Activated T-cell treated with anti-CD3 and anti-CD28 coated beads, Interleukin-2, amount 50 U/mL, for 4 hours (primary cell): ENCODE measurements at places on chromosomes 2 and 18. TPM values are rescaled to one million over a fixed set of nuclear protein-coding genes. Genes with fewer than 3 reads are reported as not detected.

Gene UGT1A8
- not detected for total RNA-seq

Gene ZDBF2
- 5.2 TPM for total RNA-seq

Gene CD8B
- total RNA-seq: 38.7 TPM

Gene ALKAL2
- not detected for total RNA-seq

Gene PRKAG3
- not detected for total RNA-seq

Gene ABHD1
- not detected for total RNA-seq

Gene MAPK4
- not detected for total RNA-seq

Gene SOS1
- total RNA-seq: 31.5 TPM

Gene PTGR3
- 12.8 TPM for total RNA-seq

Gene CIB4
- not detected for total RNA-seq

Gene PLGLB1
- 0.35 TPM for total RNA-seq

Gene SGPP2
- total RNA-seq: 7.2 TPM

Gene YPEL5
- 20.6 TPM for total RNA-seq

Gene KCNJ13
- total RNA-seq: not detected

Gene OTOS
- total RNA-seq: not detected

Gene CXCR2
- not detected for total RNA-seq

Gene ADRA2B
- 0.40 TPM for total RNA-seq

Gene RMC1
- total RNA-seq: 36.3 TPM

Gene EPB41L5
- 2.8 TPM for total RNA-seq

Gene CYB5A
- 46.5 TPM for total RNA-seq

Gene LDLRAD4
- 20.4 TPM for total RNA-seq

Gene ERBB4
- total RNA-seq: not detected

Gene PLEKHH2
- 0.16 TPM for total RNA-seq

Gene COLEC11
- total RNA-seq: 0.43 TPM

Gene ACADL
- not detected for total RNA-seq

Gene LONRF2
- 0.25 TPM for total RNA-seq

Gene KCNJ3
- total RNA-seq: not detected

Gene C2orf66
- not detected for total RNA-seq

Gene ZCCHC2
- 35.7 TPM for total RNA-seq

Gene MAP3K19
- not detected for total RNA-seq

Gene C2orf78
- not detected for total RNA-seq

Gene VIT
- total RNA-seq: not detected

Gene CCDC68
- not detected for total RNA-seq

Gene SKOR2
- total RNA-seq: not detected

Gene AKAIN1
- total RNA-seq: not detected

Gene QPCT
- total RNA-seq: 5.5 TPM

Gene ETAA1
- total RNA-seq: 10.4 TPM

Gene KCNG3
- total RNA-seq: 0.38 TPM

Gene GNAL
- 0.35 TPM for total RNA-seq

Gene HOXD12
- not detected for total RNA-seq

Gene AAMP
- total RNA-seq: 128 TPM

Gene IL36A
- not detected for total RNA-seq

Gene CACNB4
- total RNA-seq: 0.05 TPM

Gene DNER
- total RNA-seq: not detected

Gene PSME4
- 45.0 TPM for total RNA-seq

Gene CDKL4
- not detected for total RNA-seq

Gene UGT1A5
- not detected for total RNA-seq

Gene CFC1
- total RNA-seq: not detected

Gene CGREF1
- 7.3 TPM for total RNA-seq

Gene AMER3
- not detected for total RNA-seq

Gene GALR1
- total RNA-seq: not detected
